ENCODE measurements at places on chromosomes 5 and 9.

GRCh38 chr9:81080900-81081299 is 608.4 kb downstream of the TLE1 start:
- no peak for DNase-seq

DNA sequence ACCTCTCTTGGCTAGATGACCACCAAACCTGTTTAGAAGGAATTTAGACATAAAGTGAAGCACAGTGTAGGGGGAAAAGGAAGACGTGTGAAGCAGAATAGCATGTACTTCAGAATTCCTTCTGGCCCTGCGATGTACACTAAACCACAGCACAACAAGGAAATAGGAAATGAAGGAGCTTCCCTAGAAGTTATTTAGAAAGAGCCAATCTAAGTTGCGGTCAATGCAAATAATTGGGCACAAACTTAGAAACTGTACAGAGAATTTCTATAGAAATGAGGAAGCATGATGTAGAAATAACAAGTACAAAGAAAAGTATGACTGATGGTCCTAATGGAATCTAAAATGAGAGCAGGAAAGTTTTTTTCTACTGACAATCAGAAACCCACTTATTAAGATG is 41.5 kb downstream of the ANKRD55 start:
- DNase-seq = no peak

DNA sequence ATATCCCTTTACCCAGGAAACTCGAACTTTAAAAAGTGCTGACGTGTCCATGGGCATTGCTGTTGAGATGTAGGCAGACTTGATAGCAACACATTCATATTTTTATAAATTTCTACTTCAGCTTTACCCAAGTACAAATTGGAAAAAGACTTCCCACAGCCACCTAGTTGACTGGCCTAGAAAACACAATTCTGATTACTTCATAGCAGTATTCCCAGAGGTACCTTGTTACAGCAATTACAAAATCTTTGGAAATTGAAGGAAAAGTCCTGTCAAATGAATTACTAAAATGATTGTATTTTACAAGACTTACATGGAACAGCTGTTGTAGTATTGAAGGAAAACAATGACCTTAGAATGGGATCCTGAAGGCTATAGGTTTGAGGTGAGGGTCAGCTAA is 130.7 kb upstream of the NREP start:
- no peak for DNase-seq

DNA sequence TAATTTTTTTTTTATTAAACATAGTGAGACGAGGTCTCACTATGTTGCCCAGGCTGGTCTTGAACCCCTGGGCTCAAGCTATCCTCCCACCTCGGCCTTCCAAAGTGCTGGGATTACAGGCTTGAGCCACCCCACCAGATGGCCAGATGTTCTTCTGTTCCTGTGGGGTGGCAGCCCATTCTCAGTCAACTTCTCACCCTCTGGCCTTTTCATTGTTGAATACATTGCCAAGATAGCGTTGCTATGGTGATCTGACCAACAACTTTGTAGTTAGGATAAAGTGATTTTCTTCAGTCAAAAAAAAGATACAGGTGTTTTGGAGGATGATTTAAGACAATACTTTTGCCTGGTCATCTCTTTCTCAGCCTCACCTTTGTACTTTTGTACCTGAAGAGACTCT is 109.1 kb downstream of the EGFLAM start:
- DNase-seq = no peak

GRCh38 chr9:130890870-130891687 is 5.5 kb downstream of the QRFP start:
- DNase-seq = no peak

All from NCI-H1417 treated with DMSO at 0.1 percent for 48 hours (cell line).